Lower lobe of right lung (tissue), 2 donors: ENCODE measurements at places on chromosomes 6 and 20. TPM values are rescaled to one million over a fixed set of nuclear protein-coding genes. Genes with fewer than 3 reads are reported as not detected.

The BPIFB2 gene
- total RNA-seq: 0.21 TPM

- no peak for DNase-seq
These were observed 10.1 kb downstream of the ANGPT4 start for GRCh38 chr20:906001-906520.

DNA sequence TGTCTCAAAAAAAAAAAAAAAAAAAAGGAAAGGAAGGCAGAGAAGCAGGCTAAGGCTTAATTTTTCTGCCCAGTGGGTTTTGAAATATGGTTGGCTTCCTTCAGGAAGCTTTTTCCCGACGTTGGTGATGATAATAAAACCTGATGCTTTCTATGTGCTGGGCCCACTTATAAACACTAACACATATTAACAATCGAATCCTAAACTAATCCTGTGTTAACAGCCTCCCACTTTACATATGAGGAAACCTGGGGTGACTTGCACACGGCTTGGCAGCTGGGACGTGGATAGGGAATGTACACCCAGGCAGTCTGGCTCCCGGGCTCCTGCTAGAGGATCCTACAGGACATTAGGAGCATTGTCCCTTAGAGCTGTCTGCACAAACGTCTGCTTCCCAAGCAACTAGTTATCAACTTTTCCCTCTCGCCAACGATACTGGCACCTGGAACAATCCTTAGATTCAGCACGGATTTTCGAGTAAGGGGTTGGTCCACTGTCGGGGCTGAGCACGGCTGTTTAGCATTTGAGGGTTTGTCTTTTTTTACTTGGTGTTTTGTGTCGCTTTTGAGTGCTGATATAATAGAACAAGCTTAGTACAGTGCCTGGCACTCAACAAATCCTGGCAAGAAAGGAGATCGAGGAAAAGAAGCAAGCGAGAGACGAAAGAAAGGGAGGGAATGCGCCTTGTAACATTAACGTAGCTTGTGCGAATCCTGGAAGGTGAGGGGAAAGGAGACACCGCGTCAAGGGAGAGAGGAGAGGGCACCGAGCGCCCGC, 622 bp upstream of the KIZ start:
- peak; percentile 57 for DNase-seq

The TTBK1 gene
- 0.09 TPM for total RNA-seq

- no peak for DNase-seq
These were observed 66.0 kb downstream of the GPR6 start for GRCh38 chr6:110044096-110044495.

- DNase-seq: no peak
These were observed 24.0 kb upstream of the LRRC1 start for GRCh38 chr6:53770780-53771249.

DNA sequence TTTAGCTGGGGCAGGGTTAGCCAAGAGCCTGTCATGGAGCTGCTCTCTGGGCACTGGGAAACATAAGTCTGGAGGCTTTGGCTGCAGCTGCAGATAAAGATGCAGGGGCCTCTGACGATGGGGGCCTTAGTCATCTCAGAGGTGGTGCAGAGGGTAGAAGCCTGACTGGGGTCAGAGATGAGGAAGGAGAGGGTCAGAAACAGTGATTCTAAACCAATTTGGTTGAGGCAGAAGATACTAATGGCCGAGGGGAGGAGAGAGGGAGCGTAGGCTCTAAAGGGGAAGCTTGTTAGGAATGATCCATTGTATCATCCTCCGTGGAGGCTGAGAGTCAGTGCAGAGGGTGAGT, 33.8 kb downstream of the PLEKHG1 start:
- no peak for DNase-seq

DNA sequence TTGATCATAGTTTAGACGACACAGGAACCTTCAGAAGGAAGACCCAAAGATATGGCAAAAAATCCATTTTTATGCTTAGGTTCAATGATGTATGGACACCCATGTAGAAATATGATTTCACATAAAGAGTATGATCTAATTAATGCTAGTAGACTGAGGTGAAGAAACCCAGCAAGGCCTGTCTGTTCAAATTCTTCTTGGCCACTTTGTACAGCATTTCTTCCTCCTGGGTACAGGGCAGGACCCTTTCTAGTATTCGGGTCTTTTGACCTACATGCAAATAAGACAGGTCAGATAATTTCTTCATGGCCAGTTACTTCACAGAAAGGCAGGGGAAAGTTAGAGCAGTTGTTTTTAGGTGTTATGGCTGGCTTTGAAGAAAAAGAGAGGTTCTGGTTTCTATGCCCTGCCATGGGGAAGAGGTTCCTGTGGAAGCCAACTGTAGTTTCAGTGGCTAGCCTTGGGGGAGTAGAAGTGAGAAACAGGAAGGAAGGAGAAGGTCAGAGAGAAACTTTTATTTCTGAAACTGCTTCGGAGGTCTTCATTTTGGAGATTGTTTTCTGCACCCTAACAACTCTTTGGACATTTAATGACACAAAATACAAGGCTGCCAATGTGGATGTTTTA, 208.3 kb downstream of the PTPRK start:
- no peak for DNase-seq

DNA sequence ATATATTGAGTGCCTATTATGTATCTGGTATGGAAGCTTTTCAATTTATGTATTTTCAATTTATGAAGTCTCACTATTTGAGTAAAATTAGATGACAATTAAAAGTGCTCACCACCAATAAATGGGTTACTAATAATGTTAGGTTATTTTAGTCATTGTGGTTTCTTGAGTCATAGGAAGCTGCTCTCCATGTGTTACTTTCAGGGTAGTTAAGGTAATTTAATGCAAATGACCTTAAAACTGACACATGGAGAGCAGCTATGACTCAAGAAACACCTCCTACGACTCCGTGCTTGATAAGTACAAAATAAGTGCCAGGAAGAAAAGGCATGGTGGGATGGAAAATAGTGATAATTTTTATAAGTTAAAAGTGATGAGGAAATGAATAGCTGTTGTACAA, 16.5 kb upstream of the TINAG start:
- DNase-seq: no peak

- DNase-seq: no peak
These were observed 38.0 kb downstream of the SESN1 start for GRCh38 chr6:109056661-109057060.

DNA sequence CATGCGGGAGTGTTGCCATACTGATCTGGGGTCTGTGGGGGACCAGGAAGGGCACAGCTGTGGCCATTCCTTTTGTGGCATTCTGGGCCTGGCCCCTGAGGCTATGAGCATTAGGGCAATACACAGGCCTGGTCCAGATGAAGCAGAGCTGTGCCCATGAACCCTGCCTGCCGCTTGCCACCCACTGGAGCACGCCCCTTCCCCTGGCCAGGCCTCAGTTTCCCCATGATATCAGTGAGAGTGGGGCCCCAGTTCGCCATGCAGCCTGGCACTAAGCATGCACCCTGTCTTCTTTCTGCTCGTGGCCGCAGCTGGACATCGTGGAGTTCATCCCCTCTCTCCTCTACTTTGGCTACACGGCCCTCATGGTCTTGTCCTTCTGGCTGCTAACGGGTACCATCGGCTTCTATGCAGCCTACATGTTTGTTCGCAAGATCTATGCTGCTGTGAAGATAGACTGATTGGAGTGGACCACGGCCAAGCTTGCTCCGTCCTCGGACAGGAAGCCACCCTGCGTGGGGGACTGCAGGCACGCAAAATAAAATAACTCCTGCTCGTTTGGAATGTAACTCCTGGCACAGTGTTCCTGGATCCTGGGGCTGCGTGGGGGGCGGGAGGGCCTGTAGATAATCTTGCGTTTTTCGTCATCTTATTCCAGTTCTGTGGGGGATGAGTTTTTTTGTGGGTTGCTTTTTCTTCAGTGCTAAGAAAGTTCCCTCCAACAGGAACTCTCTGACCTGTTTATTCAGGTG, 42.4 kb downstream of the PLAGL2 start:
- no peak for DNase-seq
